KG1 (cell line): ENCODE measurements at places on chromosomes 11 and 22.

DNA sequence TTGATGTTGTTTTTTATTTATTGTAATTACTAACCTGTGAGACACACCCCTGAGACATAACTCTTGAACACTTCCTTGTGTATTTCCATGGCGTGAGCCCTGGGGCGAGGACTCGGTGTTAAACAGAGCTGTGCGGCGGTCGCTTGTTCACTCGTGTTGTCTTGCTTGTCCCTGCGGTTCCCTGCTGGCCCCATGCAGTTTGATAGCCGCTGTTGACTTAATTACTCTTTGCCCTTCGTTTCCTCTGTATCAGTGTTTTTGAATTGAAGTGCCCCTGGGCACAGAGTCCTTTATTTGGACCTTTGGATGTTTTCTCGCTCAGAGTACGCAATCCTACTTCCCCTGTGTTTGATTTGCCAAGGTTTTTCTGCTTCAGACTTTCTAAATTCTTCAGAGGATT is 52.7 kb downstream of the TBC1D22A start:
- DNase-seq, result no peak

GRCh38 chr11:133219543-133219942 is 312.8 kb downstream of the OPCML start:
- no peak for DNase-seq

DNA sequence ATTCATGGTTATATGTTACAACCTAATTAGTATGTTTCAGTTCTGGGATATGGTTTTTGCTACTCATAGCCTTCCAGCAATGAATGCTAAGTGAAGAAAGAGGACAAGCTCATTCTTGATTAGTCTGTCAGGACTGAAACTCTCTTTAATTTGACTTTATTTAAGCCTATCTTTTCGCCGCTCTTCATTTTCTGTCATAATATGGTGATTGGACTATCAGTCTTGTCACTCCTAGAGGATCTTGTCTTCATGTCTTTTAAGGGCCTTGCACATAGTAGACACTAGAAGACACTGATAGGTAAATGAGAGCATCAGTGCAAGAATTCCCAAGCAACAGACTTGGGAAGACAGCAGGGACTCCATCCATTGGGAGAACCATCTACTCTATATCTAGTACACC is 18.9 kb upstream of the MTCH2 start:
- DNase-seq, result no peak

- no peak for DNase-seq
These were observed 23.3 kb upstream of the TMPRSS5 start for GRCh38 chr11:113729456-113729855.

DNA sequence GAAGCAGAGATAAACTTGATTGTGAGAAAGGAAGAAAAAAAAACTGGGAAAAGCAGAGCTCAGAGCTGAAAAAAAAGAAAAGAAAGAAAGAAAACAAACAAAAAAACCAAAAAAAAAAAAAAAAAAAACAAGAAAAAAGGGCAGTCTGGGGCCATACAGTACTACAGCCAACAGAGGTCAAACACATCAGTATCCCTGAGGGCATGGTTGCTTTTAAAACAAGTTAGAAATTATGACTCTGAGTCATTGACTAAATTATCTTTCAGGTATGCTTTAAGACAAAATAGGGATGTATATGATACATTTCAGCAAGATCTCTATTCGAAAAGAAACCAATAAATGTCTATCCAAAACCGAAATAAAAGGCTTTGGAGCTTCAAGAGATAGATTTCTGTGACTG is 37.1 kb upstream of the TLCD5 start:
- DNase-seq, result no peak

- DNase-seq, result peak; percentile 61
These were observed 3.8 kb downstream of the APOL3 start for GRCh38 chr22:36156515-36157419.

- DNase-seq, result no peak
These were observed 68.4 kb downstream of the TCF20 start for GRCh38 chr22:42202048-42202447.

DNA sequence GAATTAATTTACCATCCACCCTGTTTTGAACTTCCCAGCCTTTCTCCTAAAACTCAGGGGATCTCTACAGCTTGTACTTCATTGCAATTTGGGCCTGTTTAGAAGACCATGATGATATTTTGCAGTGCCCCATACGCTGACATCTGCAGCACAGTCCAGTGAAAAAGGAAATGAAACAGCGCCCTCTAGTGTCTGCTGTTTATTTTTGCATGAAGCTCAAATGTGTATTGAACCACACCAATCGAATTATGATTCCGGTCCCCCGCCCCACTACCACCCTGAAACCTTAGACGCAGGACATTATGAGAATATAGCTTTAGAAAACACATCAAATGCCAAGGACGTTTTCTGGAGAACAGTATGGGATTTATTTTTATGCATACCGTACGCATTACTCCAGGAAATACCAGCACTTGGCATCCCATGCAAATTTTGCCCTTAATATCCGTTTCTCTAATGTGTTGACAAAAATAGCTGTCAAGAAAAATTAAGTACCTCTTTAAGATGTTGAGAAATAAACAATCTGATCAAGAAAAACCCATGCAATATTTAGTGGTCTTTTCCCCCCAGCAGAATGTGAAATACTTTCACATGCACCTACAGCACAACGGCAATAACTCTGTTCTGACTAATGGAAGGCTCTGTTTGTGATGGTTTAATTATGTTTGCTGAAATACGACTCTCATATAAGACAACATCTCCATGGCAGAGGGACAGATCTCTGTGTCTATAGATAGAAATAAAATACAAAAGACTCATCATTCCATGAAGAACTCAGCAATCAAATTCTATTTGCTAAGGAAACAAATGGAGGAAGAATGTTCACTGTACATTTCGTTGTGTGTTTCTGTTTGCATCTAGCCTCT is 93.9 kb downstream of the TECTA start:
- peak; percentile 54 for DNase-seq

DNA sequence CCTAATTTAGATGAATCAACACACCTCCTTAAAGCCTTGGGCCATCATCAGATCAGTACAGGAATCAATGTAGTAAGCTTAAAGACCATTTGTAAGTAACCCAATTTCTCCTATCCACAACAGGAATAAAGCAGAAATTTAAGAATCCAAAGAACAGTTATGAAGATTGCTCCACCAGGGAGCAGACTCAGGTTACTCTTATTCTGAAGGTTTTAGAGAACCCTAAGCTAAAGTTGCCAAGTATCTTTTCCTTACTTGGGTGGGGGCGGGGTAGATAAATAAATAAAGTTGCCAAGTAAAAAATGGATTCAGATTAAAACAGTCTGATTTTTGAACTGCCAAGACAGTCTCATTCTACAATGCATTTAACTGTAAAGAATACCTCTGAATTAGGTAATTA is 18.1 kb downstream of the CKAP5 start:
- DNase-seq, result no peak

- DNase-seq, result no peak
These were observed 18.0 kb upstream of the EIF3D start for GRCh38 chr22:36546932-36547331.

DNA sequence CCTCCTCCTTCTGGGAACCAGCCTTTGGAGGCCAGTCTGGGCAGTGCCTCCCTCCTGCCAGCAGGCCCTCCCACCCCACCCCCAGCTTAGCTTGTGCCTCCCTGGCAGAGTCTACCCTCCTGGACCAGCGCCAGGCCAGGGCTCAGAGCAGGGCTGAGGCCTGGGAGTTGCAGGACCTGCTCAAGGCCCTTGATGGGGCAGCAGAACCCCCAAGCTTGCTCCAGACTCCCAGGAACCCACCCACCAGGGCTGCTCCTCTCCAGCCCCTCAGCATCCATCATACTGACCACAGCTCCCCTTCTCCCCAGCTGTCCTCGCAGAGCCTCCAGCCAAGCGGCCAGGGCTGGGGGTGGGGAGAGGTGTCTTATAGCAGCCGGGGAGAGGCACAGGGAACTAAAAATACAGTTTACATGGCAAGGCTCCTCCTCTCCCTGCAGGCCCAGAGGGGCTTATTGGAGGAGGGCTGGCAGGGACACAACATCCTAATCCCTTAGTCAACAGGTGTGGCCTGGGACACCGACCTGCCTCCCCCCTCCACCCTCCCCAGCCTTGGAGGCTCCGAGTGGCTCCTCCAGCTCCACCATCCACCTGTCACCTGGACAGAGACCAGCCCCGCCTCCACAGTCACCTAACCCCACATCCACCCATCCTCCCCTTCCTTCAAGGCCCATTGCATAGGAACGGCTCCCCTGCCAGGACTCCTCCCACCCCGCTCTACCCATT is 5.2 kb upstream of the MB start:
- DNase-seq, result no peak

DNA sequence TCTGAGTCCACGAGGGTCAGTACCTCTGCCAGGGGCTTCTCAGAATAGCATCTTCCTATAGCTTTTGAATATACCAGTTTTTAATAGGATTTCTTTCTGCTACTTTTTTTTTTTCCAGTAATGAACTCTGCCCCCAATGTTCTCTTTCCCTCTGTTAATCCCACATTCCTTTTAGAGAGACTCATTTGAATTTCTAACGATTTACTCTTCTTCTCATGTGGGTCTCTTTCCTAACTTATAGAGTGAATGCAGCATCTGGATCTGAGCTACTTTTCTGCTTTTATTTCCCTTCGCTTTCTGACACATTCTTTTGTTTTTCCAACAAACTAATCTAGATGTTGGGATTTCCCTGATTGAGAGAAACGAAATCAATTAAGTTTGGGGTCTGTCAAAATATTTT is 71.4 kb downstream of the INSC start:
- no peak for DNase-seq

GRCh38 chr22:33326540-33327295 is 268.5 kb upstream of the SYN3 start:
- DNase-seq, result no peak

DNA sequence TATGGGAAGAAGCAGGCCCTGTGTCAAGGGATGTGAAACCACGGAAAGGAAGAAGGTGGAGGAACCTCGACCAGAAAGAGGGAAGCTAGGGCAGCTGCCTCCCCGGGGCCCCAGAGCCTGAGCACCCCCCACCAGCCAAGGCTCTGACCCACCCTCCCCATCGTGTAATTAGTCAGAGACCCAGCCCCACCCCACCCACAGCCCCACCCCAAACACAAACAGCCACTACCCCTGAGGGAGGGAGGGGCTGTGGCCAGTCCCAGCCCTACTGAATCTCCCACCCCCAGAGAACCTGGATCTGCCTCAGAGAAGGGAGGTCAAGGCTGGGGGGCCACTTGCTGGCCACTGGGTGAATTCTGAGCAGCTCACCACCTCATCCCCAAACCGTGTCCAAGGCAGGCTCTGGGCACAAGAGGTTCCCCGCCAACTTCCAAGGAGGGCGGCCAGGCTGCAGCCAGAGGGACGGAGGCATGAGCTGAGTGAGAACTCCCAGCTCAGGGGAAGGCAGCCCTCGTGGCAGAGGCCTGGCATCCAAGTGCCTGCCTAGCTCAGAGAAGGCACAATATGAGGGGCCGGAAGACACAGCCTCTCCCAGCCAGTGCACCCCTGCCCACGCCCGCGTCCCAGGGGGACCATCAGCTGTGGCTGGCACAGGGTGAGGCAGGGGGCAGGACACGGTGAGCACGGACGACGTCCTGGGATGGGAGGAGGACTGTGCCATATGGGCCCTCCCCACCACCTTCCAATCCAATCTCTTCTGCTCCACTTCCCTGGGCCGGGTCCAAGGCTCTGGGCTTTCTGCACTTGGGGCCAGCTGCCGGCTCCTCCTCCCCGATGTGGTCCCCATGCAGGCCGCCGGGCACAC is 2.7 kb downstream of the PLXNB2 start:
- DNase-seq, result no peak

DNA sequence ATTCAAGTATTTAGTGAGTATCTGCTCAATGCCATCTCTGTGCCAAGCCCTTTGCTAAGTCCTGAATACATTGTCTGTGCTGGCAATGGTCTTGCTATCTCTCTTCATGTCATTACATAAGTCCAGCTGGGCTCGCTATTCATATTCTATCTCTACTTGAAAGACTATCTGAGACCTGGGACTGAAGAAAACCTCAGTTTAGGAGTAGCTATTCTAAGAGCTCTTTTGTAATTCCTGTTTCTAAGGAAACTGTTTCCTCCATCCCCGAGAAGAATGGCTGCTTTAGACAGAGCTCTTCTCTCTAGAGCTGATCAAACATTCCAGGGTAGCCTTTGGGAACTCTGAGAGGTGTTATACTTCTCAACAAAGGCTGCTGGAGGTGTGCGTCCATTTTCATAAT is 33.0 kb downstream of the SLC17A6 start:
- no peak for DNase-seq

DNA sequence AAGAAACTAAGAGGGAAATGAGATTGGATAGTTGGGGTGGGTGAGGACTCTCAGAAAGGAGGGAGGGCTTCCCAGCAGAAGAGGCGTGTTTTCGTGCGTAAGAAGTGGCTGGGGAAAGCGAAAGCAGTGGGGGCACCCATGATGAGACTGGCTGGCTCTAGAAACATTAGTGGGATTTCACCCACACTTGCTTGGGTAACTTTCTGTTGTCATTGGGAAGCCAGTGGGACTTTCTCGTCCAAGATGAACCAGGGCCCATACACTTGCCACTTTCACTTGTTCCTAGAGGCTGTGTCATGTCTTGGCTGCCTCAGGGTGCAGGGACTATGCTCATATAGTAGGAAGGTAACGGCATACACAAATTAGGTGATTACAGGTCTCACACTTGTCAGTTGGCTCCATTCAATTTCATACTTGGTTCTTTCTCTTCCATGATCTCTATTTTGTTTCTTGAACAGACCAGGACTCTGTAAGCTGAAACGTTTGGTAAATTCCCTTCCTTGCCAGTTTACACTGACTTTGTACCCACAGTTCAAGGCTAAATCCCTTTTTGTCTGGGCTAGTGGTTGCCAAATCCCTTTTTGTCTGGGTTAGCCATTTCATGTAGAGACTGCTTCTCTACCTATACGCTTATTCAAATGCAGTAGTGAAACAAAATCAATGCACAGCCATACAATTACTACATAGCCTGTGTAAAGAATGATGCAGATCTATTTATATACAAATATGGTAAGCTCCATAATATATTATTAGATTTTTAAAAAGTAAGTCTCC is 42.0 kb upstream of the CXCR5 start:
- no peak for DNase-seq

DNA sequence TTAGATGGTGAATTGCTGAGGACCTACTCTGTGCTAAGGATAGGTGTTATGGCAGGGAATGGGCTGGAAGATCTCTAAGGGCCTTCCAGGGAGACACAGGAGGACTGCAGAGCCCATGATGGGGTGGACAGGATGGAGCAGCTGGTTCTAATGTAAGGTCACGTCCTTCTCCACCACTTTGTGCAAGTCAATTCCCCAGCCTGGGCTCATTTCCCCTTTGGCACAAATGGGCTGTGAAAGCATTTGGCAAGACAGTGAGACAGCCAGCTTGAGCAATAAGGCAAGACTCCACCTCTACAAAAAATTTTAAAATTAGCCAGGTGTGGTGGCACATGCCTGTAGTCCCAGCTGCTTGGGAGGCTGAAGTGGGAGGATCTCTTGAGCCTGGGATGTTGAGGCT is 81.4 kb upstream of the THY1 start:
- no peak for DNase-seq

DNA sequence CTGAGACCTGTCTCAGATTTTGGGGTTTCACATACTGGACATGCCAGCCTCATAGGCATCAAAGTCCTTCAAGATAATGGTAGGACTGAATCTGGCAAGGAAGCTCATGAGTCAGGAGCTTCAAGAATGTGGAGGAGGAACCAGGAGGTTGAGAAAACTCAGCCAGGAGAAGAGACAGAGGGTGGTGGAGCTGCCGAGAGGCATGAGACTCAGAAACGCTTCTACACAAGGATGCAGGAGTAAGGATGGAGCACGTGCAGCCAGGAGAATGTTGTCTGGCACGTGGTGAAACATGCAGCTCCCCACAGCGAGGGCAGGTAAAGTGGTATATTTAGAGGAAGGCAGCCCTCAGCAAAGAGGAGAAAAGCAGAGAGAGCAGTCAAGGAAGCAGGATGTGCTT is 148.7 kb upstream of the ISX start:
- DNase-seq, result no peak
